ENCODE measurements at places on chromosomes 4 and X.

GRCh38 chrX:154002215-154002719 is 17.4 kb downstream of the IRAK1 start:
- H3K27me3 ChIP-seq, result no peaks in the 10 kb centered on the region
- H3K4me1 ChIP-seq, result peaks cover 22% of the 10 kb centered on the region

- H3K4me1 ChIP-seq, result peaks cover 21% of the 10 kb centered on the region
- no peak overlapping the region for H3K27ac ChIP-seq
- DNase-seq, result no peak
- H3K27me3 ChIP-seq, result no peaks in the 10 kb centered on the region
- H3K4me3 ChIP-seq, result no peak overlapping the region
Observed at GRCh38 chr4:184688447-184688846, 38.9 kb downstream of the PRIMPOL start.

DNA sequence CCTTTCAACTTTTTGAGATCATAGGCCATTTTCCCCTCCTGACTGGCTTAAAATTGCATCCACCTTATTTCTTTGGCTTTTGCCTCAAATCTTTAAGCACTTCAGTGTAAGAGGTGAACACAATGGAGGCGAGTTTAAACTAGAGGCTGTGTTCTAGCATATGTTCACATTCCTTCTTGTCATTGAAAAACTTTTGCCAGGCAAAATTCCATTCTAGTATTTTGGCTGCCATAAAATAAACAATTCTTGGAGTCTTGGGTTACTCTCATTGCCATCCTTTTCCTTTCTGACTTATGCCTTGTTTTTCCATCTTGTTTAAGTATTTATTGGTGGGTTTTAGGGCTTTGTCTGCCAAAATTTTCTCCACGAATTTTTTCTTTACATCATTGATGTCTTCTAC is 137.3 kb upstream of the ANXA10 start:
- H3K4me3 ChIP-seq, result no peak overlapping the region
- no peak for DNase-seq
- H3K36me3 ChIP-seq, result no peaks in the 10 kb centered on the region
- H3K27me3 ChIP-seq, result no peaks in the 10 kb centered on the region
- no peak overlapping the region for H3K27ac ChIP-seq

GRCh38 chr4:1192091-1192492 is 19.7 kb upstream of the SPON2 start:
- no peak for DNase-seq
- H3K4me3 ChIP-seq, result no peak overlapping the region
- no peak overlapping the region for H3K27ac ChIP-seq
- H3K4me1 ChIP-seq, result peaks cover 10% of the 10 kb centered on the region
- H3K27me3 ChIP-seq, result peaks cover 12% of the 10 kb centered on the region

DNA sequence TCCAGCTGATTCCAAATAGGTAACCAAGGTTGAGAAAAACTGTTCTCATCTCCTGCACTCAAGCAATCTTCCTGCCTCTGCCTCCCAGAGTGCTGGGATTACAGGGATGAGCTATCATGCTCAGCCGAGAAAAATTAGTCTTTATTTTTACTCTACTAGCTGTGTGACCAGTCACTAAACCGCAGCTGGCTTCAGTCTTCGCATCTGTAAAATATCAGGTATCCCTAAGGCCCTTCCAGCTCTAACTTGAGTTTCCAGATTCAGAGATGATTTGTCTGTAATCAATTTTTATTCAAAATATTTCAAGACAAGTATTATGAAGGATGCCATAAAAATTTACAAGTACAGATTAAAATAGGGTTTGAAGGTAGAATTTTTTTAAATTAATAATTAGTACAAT is 3.5 kb downstream of the ADH6 start:
- no peak overlapping the region for H3K27ac ChIP-seq
- no peaks in the 10 kb centered on the region for H3K36me3 ChIP-seq
- H3K4me1 ChIP-seq, result no peaks in the 10 kb centered on the region
- H3K4me3 ChIP-seq, result no peak overlapping the region
- no peak for DNase-seq

- no peak overlapping the region for H3K27ac ChIP-seq
- DNase-seq, result no peak
- no peak overlapping the region for H3K4me3 ChIP-seq
- H3K4me1 ChIP-seq, result no peaks in the 10 kb centered on the region
- no peaks in the 10 kb centered on the region for H3K27me3 ChIP-seq
Observed at GRCh38 chrX:139039041-139039440, 327.5 kb upstream of the FGF13 start.

- H3K27ac ChIP-seq, result no peak overlapping the region
- H3K36me3 ChIP-seq, result no peaks in the 10 kb centered on the region
- H3K27me3 ChIP-seq, result no peaks in the 10 kb centered on the region
- DNase-seq, result no peak
Observed at GRCh38 chrX:16067886-16068515, 55.4 kb upstream of the GRPR start.

GRCh38 chr4:5822619-5823018 is 70.3 kb downstream of the CRMP1 start:
- H3K4me3 ChIP-seq, result no peak overlapping the region
- no peaks in the 10 kb centered on the region for H3K36me3 ChIP-seq
- H3K27ac ChIP-seq, result no peak overlapping the region
- peaks cover under 1% of the 10 kb centered on the region for H3K27me3 ChIP-seq
- DNase-seq, result no peak
- H3K4me1 ChIP-seq, result peaks cover 26% of the 10 kb centered on the region

DNA sequence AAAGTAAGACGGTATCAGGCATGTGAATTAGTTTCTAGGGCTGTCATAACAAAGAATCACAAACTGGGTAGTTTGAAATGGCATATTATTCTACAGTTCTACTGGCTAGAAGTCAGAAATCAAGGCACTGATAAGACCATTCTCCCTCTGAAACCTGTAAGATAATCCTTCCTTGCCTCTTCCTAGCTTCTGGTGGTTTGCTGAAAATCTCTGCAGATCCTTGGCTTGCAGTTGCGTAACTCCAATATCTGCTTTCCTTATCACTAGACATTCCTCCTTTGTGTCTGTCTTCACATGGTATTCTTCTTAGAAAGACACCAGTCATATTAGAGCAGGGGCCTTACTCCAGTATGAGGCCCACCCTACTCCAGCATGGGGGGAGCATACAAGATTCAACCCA is 19.6 kb upstream of the LCORL start:
- DNase-seq, result no peak
- no peak overlapping the region for H3K27ac ChIP-seq
- no peaks in the 10 kb centered on the region for H3K4me1 ChIP-seq
- H3K27me3 ChIP-seq, result peaks cover 18% of the 10 kb centered on the region

DNA sequence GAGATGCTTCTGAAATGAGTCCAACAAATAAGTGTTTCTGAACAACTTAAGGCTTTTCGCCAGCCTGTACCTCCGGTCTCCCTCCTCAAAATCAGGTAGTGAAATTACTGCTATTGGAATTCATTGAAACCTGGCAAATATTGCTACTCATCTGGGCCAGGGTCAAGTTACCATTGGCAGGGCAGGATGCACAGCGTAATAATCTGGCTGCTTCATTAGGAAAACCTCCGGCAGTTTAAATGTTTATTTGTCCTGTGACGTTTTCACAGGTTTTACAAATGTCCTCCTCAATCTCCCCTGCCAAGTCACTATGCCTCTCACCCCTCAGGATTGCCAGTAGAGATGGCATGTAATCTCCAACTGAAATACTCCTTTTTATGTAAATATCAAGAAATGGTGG is 92.6 kb upstream of the KDR start:
- DNase-seq, result no peak
- no peaks in the 10 kb centered on the region for H3K27me3 ChIP-seq
- no peaks in the 10 kb centered on the region for H3K4me1 ChIP-seq

DNA sequence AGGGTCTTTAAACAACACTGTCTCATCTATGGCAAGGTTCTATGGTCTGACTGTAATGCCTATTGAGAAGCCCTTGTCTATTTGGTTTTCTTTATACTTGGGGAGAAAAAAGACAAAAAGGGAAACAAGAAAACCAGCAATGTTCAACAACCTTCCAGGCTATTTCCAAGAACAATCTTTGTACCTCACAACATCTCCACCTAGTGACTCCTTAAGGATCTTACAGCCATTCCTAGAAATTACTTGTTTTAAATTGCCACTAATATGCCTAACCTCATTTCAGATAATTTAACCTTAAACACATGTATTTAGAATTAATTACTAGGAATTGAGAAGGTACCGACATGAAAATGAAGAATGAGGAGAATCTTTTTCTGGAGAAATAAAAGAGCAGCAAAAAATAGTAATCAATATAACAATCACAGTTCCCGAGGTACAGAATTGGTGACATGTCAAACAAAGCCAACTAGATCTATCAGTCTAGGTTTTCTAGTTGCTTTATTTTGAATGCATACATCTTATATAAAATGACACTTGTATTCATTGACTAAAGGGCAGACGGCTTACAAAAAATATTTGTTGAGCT is 1.6 kb upstream of the RBM46 start:
- H3K36me3 ChIP-seq, result no peaks in the 10 kb centered on the region
- H3K27me3 ChIP-seq, result peaks cover 9% of the 10 kb centered on the region
- no peaks in the 10 kb centered on the region for H3K4me1 ChIP-seq
- no peak overlapping the region for H3K4me3 ChIP-seq
- H3K27ac ChIP-seq, result no peak overlapping the region

GRCh38 chr4:132691668-132692067 is 457.4 kb upstream of the PCDH10 start:
- H3K4me1 ChIP-seq, result no peaks in the 10 kb centered on the region
- no peak overlapping the region for H3K4me3 ChIP-seq

- H3K4me3 ChIP-seq, result no peak overlapping the region
- no peaks in the 10 kb centered on the region for H3K27me3 ChIP-seq
- H3K4me1 ChIP-seq, result no peaks in the 10 kb centered on the region
- no peak overlapping the region for H3K27ac ChIP-seq
- no peak for DNase-seq
Observed at GRCh38 chrX:110531873-110532580, 173.4 kb downstream of the RTL9 start.

DNA sequence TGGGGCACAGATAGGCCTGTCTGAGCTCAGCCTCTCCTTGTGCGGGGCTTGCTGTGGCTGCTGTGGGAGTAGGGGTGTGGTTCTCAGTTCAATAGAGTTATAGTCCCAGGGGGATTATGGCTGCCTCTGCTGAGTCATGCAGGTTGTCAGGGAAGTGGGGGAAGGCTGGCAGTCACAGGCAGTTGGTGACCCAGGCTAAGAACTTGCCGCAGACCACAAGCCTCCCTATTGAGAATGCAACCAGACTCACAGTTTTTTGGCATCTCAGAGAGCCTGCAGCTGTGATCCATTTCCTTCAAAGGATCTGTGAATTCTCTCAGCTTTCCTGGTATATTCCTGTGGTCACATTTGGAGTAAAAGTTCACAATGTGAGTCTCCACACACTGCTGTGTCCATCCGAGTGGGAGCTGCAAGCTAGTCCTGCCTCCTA is 364.9 kb downstream of the ZNF674 start:
- H3K4me3 ChIP-seq, result no peak overlapping the region
- no peak for DNase-seq
- H3K4me1 ChIP-seq, result peaks cover 2% of the 10 kb centered on the region
- H3K36me3 ChIP-seq, result no peaks in the 10 kb centered on the region

GRCh38 chr4:20724915-20725314 is 24.7 kb downstream of the PACRGL start:
- H3K36me3 ChIP-seq, result peaks cover 40% of the 10 kb centered on the region
- no peak overlapping the region for H3K4me3 ChIP-seq
- H3K27me3 ChIP-seq, result no peaks in the 10 kb centered on the region

GRCh38 chr4:45467157-45467556 is 656.7 kb downstream of the GABRG1 start:
- H3K36me3 ChIP-seq, result no peaks in the 10 kb centered on the region
- no peaks in the 10 kb centered on the region for H3K27me3 ChIP-seq
- H3K4me3 ChIP-seq, result no peak overlapping the region
- no peak overlapping the region for H3K27ac ChIP-seq
- DNase-seq, result no peak
- H3K4me1 ChIP-seq, result no peaks in the 10 kb centered on the region

GRCh38 chr4:65416891-65417290 is 253.4 kb downstream of the EPHA5 start:
- H3K27me3 ChIP-seq, result no peaks in the 10 kb centered on the region
- no peak overlapping the region for H3K4me3 ChIP-seq
- DNase-seq, result no peak
- H3K27ac ChIP-seq, result no peak overlapping the region

- no peak overlapping the region for H3K4me3 ChIP-seq
- no peaks in the 10 kb centered on the region for H3K4me1 ChIP-seq
- H3K36me3 ChIP-seq, result no peaks in the 10 kb centered on the region
- no peak overlapping the region for H3K27ac ChIP-seq
- peak; percentile 20 for DNase-seq
Observed at GRCh38 chrX:51641421-51642021, 22.8 kb upstream of the CENPVL3 start.

DNA sequence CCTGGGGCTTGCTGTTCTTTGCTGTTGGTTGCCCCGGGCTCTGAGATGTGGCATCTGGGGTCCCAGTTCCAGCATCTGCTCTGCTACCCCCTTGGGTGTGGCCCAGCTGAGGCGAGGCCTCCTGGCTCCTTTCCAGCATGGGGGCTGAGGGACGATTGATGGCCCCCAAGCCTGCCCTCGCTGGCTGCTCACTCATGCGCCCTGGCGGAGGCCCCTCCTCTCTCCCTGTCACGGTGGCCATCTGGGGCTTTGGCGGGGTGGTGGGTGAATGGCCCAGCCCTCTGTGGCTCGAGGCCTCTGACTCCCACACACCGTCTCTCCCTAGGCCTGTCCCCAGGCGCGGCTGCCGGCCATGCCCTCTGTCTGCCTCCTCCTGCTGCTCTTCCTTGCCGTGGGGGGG is 1.8 kb downstream of the PLXNA3 start:
- no peak for DNase-seq
- H3K4me3 ChIP-seq, result no peak overlapping the region
- no peaks in the 10 kb centered on the region for H3K27me3 ChIP-seq
- H3K27ac ChIP-seq, result no peak overlapping the region
- H3K36me3 ChIP-seq, result peaks cover 5% of the 10 kb centered on the region

- no peaks in the 10 kb centered on the region for H3K36me3 ChIP-seq
- H3K4me1 ChIP-seq, result no peaks in the 10 kb centered on the region
- no peak overlapping the region for H3K4me3 ChIP-seq
- no peaks in the 10 kb centered on the region for H3K27me3 ChIP-seq
- DNase-seq, result no peak
Observed at GRCh38 chrX:46039526-46039925, 505.7 kb downstream of the ZNF674 start.

DNA sequence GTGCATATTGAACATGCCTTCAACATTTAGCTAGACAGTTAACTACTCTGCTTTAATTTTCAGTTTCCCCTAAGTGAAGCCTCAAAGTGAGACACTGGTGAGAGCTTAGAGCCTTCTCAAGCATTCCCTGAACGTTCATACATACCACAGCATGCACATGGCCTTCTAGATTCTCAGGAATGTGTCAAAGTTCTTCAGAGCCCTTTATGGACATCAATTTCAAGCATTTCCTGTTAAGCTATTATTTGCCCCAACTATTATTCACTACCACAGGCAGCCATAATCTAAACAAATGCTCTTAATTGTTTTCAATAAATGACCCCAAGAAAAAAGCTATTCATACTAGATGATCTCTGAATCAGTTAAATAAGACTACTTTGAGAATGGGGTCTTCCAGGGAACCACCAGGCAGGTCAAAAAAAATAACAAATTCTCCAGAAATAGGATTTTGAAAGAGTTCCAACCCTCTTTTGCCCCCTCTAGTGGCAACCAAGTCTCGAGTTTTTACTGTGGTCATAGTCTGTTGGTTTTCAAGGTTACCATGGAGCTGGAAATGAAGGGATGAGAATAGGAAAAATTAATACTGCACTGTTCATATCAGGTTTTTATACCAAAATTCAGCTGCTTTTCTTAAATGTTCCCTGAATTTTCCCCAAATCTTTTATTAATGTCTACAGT is 235.4 kb downstream of the RAB28 start:
- no peaks in the 10 kb centered on the region for H3K36me3 ChIP-seq
- no peaks in the 10 kb centered on the region for H3K27me3 ChIP-seq
- DNase-seq, result no peak
- H3K4me1 ChIP-seq, result no peaks in the 10 kb centered on the region
- H3K27ac ChIP-seq, result no peak overlapping the region
- H3K4me3 ChIP-seq, result no peak overlapping the region

Data from activated naive CD4-positive, alpha-beta T cell treated with anti-CD3 and anti-CD28 coated beads, Interleukin-2, amount 10 ng/mL, durations not matched to agents 7 days and 5 days (primary cell).